NCI-H1930 (cell line): ENCODE measurements at places on chromosomes 2 and 18.
A peak's percentile ranks its signal among the peaks of the same experiment; 100 is the strongest.

- DNase-seq, result no peak
Measured at GRCh38 chr2:239693761-239694415, 293.1 kb upstream of the HDAC4 start.

DNA sequence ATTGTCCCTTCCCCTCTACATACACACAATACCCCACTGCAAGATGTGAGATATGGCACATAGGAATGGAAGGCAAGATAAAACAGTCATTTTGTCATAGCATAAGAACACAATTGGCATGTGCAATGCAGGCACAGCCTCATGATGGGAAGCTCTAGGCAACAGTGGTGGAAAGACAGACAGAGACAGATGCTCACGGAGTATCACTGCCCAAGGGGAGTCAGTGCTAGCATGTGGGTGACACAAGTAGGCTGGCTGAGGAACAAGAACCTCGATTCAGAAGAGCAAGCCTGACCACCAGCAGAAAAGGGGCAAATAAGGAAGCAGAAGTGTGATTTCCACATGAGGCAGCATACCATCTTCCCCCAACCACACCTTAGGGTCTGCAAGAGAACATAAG is 323.6 kb downstream of the PAX3 start:
- no peak for DNase-seq

DNA sequence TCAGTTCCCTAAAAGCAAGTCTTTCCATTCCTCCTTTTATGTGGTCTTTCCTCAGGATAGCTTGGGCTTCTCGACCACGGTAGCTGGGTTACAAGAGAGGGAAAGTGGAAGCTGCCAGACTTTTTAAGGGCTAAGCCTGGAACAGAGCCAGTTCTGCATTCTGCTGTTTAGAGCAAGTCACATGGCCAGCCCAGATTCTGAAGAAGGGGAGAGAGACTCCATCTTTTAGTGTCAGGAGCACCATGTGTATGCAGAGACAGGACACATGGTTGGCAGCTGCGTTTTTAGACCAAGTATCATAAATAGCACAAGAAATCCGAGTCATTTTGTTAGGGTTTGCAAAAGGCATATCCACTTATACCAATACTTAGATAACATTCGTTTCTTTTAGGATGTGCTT is 4.7 kb downstream of the HMSD start:
- no peak for DNase-seq

DNA sequence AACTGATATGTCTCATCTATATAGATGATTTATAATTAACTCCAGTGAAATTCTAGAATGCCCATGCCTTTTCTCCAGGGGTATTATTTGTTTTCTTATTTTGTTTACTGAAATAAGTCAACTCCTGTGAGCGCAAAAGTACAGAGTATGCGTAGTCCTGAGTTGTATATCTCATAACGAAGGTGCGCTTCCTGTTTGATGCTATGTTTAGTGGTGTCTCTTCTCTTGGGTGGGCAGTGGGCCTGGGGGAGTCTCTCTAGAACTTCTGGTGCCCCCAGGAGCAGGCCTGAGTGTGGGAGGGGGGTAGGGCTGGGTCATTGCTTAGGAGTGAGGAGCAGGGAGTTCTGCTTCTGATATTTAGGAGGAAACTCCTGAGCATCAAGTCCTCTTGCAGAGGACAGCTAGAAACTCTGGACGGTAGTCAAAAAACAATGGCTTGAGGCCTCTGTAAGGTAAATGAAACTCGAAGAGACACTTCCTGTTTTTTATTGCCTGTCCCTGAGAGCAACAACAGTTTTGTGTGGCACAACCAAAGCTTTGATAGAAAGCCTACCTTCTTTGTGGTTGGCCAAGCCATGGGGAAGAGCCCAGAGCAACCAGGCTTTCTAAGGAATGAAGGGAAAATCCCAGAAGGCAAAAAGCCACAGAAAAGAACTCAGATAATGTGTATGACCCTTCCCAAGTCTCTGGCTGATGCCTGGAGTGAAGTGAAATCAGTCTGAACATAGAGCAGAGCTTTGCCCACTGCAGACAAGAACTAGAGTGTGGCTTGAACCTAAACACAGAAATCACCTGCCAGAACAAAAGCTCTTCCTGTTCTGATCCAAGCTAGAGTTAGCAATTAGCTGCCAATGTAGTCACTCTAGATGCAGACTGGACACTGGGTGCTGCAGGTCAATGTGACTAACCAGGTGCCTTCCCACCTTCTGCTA is 8.5 kb upstream of the SP140L start:
- no peak for DNase-seq

GRCh38 chr2:25700221-25700660 is 26.9 kb upstream of the DTNB start:
- peak; percentile 4 for DNase-seq

DNA sequence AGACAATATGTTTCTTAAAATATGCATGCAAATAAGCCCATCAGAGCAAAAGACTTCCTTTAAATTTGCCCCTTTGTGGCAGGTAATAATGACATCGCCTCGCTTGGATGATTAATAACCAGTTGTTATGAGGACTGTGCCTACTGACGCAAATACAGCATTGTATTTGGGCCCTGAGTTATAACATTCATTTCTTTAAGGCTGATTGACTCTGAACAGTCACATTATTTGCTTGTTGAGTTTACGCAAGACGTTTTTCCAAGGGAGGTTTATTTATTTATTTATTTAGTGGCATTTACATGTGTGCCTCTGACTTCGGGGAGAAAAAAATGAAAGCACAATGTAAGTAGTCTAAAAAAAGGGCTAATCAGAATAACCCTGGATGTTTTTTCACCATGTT is 88.3 kb downstream of the SLC8A1 start:
- DNase-seq, result no peak

DNA sequence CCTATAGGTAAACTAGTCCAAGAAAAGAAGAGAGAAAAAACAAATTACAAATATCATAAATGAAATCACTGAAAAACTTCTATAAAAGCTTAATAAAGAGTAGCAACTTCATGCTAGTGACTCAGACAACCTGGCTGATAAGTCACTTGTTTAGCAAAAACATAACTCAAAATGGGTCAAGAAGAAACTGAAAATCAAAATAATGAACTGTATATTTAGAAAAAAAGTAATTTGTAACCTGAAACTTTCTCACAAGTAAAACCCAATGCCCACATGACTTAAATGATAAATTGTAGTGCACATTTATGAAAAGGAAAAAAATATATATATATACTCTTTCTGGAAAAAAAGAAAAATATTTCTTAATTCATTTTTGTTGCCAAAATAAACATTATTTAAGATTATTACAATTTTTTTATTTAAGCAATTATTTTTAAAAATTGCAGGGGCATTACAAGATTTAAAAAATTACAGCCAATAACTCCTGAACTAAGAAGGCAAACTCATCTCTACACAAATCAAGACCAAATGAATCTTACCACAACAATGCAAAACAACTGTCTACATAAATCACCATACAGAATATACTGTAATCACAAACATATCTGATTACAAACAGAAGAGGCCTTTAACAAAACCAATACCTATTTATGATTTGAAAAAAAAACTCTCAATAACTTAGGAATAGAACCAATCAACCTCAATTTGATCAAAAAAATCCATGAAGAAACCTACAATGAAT is 406.3 kb downstream of the CDH7 start:
- DNase-seq, result no peak

DNA sequence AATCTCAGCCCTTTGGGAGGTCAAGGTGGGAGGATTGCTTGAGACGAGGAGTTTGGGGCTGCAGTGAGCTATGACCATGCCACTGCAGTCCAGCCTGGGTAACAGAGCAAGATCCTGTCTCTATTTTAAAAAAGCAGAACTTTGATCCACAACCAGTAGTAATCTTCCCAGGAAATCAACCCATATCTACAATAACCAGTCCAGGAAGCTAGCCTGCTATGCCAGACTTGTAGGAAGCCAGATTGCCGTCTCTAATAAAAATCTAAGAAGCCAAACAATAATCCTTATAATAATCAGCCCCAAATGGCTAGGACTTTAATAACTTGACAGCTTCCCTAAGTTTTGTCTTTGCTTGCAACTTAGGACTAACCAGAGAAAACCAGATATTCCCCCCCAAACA is 9.0 kb upstream of the ALMS1 start:
- DNase-seq, result no peak

GRCh38 chr2:238724728-238725127 is 123.2 kb upstream of the TWIST2 start:
- no peak for DNase-seq

GRCh38 chr2:85769236-85769982 is 15.6 kb downstream of the ATOH8 start:
- no peak for DNase-seq

DNA sequence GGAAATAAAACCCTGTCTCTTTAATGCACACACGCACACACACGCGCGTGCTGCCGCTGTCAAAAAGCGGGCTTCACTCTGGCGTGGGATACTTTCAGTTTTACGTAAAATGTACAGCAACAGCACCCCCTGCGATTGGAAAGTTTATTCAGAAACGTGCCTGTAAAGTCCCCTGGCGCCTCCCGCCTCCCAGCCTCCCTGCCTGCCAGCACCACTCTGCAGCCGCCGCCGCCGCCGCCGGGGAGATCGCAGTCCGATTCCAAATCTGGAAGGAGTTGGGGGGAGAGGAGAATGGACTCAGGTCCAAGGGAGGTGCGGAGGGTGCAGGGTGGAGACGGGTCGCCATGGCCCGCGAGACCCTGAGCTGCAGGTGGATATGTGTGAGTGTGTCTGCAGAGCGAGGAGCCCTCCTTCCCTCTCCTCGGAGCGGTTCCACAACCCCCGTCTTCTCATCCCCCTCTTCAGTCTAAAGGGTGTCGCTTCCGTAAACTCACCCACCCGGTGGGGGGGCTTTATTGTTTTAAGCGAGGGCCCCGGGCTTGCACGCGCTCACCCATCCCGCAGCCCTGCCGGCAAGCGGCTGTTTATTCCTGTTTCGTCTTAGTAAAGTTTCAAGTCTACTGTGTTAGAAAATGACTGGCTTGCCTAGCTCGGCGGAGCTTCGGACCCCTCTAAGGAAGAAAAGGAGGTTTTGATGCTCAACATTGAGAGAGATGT is 1.8 kb upstream of the BCL11A start:
- DNase-seq, result peak; percentile 34

- DNase-seq, result no peak
Measured at GRCh38 chr2:219284501-219285372, 5.6 kb downstream of the DNAJB2 start.

DNA sequence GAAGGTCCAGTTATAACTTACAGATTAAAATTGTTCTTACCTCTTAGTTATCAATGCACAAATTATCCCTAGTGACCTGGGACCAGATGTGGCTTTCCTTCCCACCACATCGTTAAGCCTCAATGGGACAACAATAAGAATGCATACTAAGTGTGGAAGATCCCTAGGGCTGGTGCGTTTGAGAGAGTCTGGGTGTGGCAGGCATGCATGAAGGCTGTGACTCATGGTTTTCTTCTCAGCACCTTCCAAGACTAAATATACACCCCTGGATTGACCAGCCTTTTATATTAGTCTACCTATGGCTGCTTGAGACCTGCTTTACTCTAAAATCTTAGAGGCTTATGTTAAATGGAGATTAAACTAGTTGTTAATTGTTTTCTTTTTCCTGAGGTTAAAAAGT is 261.7 kb upstream of the SLC14A2 start:
- no peak for DNase-seq

DNA sequence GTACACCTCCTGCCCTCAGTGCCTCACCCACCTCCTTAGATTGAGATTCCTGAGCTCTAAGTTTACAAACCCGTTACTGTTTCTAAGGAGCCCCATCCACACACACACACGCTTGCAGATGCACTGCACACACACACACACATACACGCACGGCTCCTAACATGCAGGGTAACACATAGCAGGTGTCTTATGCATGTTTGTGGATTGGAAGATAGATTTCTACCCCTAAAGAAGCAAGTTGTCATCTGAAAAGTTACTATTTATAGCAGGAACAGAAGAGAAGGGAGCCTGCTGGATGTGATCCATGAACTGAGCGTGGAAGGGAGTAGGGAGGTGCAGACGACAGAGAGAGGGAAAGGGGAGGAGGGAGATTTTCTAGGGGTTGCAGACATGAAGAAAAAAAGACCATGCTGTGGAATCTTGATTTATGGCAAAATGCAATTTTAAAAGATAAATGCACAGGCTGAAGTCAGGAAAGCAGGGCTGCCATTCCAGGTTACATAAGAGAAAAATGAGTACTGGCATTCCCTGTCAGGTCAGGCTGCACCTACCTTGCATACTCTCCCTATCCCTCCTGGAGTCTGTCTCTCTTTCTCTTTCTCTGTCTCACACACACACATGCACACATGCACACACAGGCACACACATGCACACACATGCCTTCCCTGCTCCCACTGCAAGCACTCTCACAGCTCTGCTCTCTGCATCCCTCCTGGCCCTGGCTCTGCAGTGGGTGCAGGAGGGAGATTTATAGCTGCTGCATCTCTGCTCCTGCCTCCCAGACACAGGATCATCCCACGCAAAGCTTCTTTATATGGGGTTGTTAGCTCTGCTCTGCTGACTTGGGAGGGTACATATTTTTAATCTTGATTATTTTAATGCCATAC is 192.6 kb upstream of the MYT1L start:
- DNase-seq, result no peak

DNA sequence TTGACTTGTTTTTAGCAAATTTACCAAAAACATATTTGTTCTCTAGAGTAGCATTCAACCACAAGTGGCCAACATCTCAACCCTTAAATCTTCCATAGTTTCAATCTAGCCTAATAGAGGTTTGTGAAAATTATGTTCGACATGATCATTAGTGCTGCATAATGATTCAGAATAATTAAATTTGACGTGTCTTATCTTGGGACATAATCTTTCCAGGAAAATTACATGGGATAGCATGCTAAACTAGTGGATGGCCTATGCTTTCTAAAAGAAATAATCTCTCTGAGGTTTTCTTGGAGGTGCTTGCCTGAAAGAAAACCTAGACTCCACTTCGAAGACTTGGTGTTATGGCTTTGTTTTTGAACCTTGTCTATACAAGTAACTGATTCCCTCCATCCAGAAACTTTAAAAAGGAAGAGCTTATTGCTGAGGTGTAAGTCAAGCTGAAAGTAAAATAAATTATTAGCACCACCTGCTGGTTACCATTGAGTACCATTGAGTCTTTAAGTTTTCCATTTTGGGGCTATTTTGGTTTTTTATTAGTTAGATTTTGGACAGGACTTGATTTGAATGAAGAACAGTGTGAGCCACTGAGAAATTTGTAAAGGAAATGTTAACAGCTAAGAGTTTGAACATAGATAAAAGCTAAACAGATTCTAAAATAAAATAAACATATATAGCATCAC is 32.7 kb downstream of the COX7A2L start:
- DNase-seq, result no peak

DNA sequence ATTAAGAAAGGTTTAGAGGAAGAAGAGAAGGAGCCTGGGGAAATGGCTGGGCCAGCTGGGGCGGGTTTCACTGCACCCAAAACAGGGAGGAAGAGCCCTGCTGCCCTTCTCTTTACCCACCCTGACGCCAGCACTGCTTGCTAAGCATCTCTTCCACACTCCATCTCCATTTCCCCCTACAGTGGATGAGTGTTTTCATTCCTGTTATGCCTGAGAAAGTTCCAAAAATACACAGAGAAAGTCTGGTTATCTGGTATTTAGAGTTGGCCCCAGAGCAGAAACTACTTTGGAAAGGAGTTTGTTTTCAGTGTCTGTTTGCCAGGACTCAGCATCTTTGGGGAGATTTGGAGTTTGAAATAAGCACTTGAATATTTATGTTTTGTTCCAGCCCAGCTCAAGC is 451.0 kb downstream of the SLC4A3 start:
- DNase-seq, result no peak
